C1 segment of cervical spinal cord (tissue), 14 donors: ENCODE measurements at places on chromosomes 3 and 15.

DNA sequence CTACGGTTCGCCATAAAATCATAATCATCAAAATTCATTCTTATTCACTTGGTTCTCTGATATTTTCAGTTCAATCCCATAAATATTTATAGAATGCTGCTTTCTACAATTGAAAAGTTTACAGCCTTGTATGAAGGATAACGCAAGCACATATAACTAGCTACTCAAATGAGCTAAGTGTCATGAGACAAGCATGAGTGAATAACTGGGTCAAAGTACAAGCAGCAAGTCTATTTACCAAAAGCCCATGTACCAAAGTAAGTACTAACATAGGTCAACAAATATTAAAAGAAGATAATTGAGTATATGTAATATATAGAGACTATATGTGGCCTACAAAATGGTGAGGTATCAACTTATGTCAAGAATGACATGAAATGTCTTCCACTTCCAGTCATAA lies 596.6 kb downstream of the GBE1 start:
- DNase-seq = no peak

- DNase-seq = peak; percentile 22
Observed at GRCh38 chr15:91882858-91883586, 29.5 kb downstream of the SLCO3A1 start.

DNA sequence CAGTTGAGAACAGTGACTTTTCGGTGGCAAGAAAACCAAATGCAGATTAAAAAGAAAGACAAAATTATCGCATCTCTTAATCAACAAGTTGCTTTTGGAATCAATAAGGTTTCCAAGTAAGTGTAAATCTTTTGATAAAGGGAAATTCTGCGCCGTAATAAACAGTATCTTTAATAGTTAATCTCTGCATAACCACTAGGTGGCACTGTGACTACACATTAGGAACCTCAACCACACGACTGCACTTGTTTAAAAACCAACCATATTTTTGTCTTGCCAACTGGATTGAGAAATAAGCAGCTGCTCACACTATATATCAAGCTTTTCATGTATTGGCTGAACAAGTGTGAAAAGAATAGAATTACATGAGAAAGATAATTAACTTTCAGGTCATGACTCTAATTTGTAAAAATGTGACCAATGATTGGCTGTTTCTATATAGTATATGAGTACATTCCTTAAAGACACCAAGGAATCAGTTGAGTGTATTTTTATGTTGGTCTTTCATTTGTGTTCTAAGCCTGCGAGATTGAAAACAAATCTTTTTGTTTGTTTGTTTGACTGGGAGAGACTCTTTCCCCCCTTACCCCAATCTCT lies 72.7 kb downstream of the DZIP3 start:
- DNase-seq = peak; percentile 18

GRCh38 chr3:23830869-23831484 lies 25.2 kb downstream of the UBE2E1 start:
- no peak for DNase-seq
